ENCODE measurements at places on chromosomes 5 and 9.

DNA sequence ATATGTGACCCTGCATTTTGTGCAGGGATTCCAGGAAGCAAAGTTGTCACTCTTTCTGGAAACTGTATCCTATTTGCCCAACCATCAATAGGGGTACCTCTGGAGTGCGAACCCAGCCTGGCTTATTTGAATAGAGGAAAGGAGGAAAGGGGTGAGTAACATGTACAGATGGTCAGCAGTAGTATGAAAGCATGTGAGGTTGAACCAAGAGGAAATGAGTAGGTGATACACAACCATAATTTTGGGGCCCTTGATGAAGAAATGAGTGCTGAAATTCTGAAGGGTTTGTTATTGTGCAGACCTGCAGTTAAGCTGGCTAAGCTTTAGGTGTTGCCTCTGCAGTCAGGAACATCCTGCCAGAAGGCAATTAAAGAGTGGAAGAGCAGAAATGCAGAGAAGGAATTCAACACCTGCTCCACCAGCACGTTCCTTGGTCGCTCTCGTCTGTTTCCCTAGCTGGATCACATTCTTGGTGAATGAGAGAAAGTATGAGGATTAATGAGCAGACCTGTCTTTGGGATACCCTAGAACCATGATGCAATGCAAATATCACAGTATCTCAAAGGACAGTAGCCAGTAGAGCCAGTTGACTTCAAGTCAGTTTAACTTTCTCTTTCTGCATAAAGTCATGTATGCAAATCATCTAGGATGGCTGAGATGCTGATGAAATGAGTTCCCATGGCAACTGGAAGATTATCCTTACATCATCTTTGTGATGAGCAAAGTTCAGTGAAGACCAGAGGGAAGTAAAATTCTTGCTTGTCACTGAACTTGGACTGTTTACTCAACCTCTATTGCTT is 13.2 kb upstream of the IL12B start:
- no peak for DNase-seq

DNA sequence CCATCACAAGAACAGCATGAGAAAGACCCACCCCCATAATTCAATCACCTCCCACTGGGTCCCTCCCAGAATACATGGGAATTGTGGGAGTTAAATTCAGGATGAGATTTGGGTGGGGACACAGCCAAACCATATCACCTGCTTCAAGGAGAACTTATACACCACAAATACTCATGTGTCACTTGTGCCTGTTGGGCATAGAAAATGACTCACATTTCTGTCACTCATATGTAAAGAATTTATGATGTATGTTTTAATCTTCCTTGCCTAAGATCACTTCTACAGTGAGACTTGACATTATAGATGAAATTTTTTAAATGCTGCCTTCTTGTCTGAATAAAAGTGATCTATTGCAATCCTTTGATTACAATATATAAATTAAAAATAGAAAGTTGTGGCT is 23.0 kb upstream of the PRDM6 start:
- no peak for DNase-seq

DNA sequence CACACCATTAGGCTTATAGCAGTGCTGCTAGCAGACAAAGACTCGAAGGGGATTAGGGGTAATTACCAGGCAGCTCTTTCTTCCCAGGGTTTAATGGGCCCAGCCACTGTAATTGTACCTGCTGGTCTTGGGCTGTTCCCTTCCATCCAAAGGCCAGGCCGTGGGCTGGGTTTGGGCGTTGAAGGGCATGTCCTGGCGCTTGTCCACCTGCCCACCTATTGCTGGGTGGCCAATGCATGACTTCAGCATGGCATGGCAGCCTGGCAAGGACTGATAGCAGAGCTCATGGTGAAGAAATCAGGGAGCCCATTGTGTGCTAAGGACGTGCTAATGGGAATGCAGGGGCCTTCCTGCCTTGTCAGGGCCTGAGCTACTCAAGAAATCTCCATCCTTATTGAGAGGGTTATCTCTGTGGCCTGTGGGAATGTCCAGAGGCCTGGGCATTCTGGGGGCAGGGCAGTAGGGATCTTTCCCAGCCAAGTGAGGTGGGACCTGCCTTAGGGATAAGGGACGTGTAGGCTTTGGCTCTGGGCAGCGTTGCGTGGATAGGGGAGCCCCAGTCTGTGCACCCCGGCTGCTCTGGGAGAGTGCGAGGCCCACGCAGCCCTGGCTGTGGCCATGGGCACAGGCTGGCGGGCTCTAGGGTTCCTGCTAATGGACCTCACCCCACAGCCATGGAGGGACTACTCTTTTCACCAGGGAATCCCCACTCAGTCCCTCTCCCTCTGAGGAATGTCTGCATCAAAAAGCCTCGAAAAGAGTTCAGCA is 116.1 kb upstream of the PITX1 start:
- no peak for DNase-seq

DNA sequence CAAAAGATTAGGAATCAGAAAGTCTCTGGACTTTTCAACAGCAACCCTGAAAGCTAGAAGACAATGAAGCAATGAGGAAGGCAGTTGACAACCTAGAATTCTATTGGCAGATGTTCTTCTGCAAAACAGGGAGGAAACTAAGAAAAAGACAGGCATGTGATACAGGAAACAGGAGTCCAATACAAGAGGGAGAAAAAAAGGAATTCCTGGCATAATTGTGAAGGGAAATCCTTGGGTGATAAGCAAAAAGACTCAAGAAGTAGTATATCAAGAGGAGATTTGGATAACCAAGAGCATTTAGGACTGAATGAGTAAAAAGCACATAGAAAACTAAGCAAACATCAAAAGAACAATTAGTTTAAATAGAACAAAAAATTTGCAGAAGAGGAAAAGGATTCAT is 58.6 kb downstream of the LPAR1 start:
- no peak for DNase-seq

DNA sequence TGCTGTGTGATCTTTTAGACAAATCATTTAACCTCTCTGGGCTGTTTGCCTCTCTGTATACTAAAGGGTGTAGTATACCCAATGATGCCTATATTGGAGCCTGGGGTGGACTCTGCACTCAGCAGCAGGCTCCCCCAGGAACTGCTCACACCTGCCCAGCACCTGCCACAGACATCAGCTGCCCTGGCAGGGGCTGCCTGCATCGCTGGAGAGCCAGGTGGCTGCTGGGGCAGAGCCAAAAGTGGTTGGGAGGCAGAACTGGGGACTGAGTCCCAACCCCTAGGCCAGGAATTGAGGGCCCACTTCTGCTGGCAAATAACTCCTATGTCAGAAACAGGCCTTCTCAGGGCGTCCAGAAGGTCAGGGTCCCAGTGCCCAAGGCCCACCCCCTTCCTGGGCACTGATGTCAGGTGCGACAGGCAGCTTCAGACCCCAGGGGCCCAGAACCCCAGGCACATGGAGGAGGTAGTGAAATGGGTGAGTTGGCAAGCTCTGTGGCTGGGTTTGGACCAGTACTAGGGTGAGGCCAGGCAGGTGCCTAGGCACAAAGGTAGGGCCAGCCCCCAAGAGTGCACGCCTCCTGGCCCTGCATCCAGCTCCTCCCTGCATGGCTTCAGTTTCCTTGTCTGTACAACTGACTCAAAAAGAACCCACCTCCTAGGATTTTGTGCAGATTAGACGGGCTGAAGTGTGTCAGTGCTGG is 5.8 kb downstream of the UNC5A start:
- peak; percentile 97 for DNase-seq

GRCh38 chr5:75078027-75078426 is 25.7 kb upstream of the GCNT4 start:
- DNase-seq = no peak

GRCh38 chr9:129989740-129990139 is 53.2 kb downstream of the FNBP1 start:
- no peak for DNase-seq

DNA sequence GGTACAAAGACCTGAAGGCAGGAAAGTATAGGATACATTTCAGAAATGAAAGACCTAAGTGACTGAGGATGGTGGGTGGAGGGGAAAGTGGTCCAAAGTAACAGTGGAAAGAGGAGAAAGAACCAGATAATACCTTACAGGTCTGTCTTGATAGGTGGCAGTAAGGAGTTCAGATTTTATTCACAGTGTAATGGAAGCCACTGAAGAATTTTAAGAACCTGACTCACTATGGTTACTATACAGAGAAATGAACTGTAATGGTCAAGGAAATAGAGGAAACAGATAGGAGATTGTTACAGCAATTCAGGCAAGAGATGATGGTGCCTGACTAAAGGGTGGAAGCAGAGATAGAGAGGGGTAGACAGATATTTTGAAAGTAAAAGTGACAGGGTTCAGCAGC is 46.5 kb downstream of the EPB41L4A start:
- DNase-seq = no peak

DNA sequence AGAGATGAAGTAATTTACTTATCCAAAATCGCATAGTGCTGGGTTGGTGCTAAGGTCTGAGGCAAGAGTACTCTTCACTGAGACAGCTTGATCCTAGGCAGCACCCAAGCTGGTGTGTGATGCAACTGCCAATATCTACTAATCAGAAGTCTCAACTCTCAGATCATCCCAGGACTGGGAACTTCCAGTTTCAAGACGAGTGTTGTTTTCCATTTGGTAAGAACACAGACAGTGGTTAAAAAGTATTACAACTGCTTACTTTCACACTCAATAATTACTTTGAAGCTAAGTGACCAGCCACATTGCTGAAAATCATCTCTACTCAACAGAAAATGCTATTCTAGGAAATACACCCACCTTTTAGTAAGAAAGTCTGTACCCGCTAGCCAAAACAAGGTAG is 45.3 kb downstream of the FBXW11 start:
- DNase-seq = no peak

- DNase-seq = no peak
Measured at GRCh38 chr5:135213466-135214239, 179.6 kb upstream of the PITX1 start.

DNA sequence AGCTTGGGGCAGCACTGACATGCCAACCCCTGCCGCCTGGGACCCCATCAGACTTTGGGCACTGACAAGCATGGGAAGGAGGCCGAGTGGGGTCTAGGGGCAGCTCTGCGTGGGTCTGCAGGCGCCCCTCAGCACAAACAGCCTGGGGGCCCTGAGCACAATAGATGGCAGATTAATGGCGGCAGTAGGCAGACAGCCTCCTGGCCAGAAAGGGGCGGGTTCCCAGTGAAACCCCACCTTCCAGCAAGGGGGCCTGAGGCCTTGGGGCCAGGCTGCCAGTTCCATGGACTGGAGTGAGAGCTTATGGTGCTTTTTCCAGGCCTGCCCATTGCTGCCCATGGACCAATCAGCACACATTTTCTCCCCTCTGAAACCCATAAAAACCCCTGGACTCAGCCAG is 2031.2 kb downstream of the EFNA5 start:
- DNase-seq = no peak

DNA sequence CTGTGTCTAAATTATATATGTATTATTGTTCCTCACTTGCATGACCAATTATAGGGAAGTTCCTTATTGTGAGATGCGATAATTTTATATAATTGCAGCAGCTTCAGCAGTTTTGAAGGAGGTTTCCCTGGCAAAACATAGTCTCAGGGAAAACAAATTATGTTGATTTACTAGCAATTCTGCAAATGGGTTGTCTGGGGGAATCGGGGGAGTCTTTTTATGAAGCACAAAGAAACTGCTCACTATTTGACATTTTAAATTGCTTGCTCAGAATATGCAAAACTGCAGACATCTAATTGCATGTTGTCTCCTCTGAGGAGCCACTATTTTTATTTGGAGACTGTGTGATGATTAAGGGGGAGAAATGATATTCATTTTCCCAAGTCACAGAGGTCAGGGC is 361.6 kb downstream of the YTHDC2 start:
- peak; percentile 75 for DNase-seq

- DNase-seq = no peak
Measured at GRCh38 chr5:109030360-109031143, 282.9 kb downstream of the FER start.

DNA sequence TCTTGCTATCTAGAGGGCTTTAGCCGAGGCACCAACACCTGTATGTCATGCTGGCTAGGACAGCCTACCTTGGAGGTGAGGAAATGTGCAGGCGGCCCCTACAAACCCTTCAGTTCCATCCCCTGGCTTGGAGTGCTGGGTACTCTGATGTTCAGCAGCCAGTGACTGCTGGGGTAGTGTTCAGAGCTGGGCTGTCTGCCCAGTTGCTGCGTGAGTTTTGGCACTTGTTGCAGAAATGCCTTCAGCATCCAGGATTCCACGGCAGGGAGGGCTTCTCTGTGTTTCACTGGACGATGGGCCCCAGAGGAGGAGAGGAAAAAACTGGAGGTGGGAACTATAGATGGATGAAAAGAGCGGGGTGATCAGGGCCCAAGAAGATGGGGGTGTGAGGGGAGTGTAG is 10.4 kb downstream of the SWI5 start:
- no peak for DNase-seq

DNA sequence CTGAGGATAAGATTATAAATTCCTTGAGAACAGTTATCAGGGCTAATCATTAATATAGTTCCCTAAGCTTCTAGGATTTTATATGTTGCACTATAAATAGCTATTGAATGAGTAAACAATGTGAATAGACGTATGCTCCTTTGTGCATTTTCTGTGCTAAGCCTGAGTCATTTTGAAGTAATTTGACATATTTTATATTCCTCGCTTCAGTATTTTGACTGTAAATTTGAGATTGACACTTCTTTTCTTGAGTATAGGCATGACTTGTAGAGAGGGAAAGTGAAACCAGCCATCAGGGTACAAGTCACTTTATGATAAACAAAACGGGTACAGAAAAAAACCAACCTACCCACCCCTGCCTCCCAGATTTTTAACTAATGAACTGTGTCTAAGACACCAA is 367.7 kb upstream of the PRR16 start:
- DNase-seq = no peak

- no peak for DNase-seq
Measured at GRCh38 chr9:92185096-92185495, 69.9 kb upstream of the SPTLC1 start.

- no peak for DNase-seq
Measured at GRCh38 chr9:104993291-104993963, 65.5 kb upstream of the ABCA1 start.

DNA sequence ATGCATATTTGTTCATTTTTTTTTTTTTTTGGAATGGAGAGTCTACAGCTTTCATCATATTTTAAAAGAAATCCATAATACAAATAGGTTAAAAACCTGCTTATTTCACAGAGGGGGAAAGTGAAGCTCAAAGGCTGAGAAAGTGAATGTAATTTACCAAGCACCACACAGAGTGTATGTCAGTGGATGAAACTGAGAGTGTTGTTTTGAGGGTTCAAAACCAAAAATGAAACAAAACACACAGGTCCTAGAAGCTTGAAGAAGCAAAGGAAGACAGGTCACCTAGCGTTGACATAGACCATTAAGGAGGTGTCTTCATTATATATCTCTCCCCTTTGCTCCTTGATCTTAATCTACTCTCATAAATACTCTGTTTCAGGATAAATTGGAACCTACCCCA is 7.5 kb downstream of the NMUR2 start:
- no peak for DNase-seq

DNA sequence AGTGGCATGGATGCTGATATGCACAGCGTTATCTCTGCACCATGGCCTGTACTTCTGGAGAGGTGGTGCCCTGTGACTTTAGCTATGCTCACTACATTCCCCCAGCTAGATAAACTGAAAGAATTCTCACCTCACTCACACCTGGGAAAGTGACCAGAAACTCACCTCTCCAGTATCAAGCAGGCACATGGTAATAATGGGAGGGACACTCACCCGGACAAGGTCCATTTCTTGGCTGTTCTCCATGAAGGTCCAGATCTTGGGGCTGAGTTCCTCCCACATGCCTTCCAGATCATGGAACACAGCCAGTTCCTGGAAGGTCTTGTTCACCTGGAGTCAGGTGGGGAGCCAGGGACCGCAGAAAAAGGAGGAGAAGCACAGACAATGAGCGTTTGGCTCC is 72.8 kb downstream of the NIPSNAP3B start:
- DNase-seq = no peak

GRCh38 chr5:8767746-8768145 is 778.1 kb downstream of the SEMA5A start:
- no peak for DNase-seq

- DNase-seq = no peak
Measured at GRCh38 chr9:98977246-98977714, 33.6 kb downstream of the COL15A1 start.

All from NCI-H2081 (cell line).